ENCODE measurements at places on chromosomes 4 and X. TPM values are rescaled to one million over a fixed set of nuclear protein-coding genes. Genes with fewer than 3 reads are reported as not detected.

The KLHL2 gene
- polyA plus RNA-seq, result 17.7 TPM

The FGF2 gene
- 6.0 TPM for polyA plus RNA-seq

The NEIL3 gene
- polyA plus RNA-seq, result 4.0 TPM

The ADH6 gene
- 14.1 TPM for polyA plus RNA-seq

The SPACA5 gene
- not detected for polyA plus RNA-seq

The TLL1 gene
- polyA plus RNA-seq, result 4.4 TPM

The AMBN gene
- polyA plus RNA-seq, result not detected

The SCML1 gene
- polyA plus RNA-seq, result 20.5 TPM

The NEUROG2 gene
- not detected for polyA plus RNA-seq

The EOLA2 gene
- polyA plus RNA-seq, result 28.3 TPM

The SYTL4 gene
- 10.5 TPM for polyA plus RNA-seq

The ALB gene
- 7.1 TPM for polyA plus RNA-seq

The IQCM gene
- polyA plus RNA-seq, result not detected

The SLC49A3 gene
- polyA plus RNA-seq, result 12.5 TPM

The IDUA gene
- 16.9 TPM for polyA plus RNA-seq

DNA sequence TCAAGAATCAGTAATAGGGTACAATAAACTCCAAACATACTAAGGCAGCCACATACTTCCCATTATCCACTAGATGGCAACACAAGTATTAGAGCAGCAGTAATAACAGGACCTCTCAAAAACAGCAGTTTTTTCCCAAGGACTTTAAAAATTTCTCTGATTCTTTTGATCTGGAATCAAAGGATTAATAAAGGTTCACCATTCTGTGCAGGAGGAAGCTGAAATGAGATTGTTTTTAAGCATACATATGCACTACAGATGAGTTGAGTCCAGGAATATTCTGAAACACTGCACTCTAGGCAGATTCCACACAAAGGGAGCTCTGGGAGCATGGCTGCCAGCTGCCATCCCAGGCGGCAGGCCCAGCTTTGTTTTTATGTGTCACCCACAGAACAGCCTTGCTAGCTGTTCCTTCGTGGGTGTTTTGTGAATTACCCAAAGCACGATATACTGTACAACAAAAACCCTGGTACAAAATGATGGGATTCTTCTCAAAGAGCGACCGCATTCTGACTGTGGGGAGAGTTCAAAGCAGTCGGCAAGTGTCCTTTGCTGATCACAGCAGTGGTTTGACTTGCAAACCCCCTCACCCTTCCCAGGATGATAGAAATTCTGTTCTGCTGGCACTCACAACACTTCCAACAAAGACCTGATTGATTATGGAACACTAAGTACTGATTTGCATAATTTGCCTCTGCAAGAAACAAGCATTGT lies 61.0 kb downstream of the STX18 start:
- DNase-seq, result no peak

- DNase-seq, result no peak
These were observed 919.0 kb downstream of the RAPGEF2 start for GRCh38 chr4:160021870-160022269.

DNA sequence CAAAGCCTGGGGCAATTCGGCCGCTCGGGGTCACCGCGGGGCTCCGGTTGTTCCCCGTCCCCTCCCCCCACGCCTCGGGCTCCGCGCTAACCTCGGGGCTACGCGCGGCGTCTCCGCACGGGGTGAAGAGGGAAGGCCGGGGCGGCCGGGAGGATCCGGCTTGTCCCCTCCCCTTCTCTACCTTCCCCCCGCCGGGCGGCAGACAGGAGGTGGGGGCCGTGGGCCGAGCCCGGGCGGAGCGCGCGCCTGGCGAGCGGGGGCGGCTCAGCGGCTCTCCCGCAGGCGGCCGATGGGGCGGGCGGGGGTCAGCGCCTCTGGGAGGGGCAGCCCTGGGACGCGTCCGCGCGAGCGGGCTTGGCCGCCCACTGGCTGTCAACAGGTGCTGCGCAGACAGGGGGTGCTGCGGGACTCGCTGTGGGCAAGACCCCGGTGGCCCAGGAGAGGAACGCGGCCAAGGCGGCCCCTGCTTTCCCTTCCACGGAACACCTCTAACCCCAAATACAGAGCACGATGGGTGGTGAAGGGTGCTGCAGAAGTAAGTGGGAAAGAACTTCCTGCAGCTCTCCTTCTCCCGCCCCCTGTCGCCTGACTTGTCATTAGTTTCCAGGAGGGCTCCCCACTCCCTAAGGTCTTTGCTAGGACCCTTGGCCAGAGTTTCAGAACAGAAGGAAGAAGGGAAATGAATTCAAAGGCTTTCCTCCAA lies at the start of gene PDGFC:
Gene PDGFC (minus strand): TSS at position 124 of the 703 bp plus-strand sequence. CDS start 896 bp downstream, outside the sequence.
- peak; percentile 62 for DNase-seq

- DNase-seq, result peak; percentile 16
These were observed 26.1 kb downstream of the RBM46 start for GRCh38 chr4:154807042-154807630.

- DNase-seq, result no peak
These were observed 18.2 kb downstream of the MAGEA9 start for GRCh38 chrX:149799938-149800337.

- no peak for DNase-seq
These were observed at the start of gene MGAT4D for GRCh38 chr4:140497747-140498636. TSS of gene MGAT4D (minus strand) at chr4:140498293. CDS start at chr4:140498222, 71 bp downstream.

GRCh38 chrX:6132970-6133369 lies 95.7 kb downstream of the NLGN4X start:
- no peak for DNase-seq

- no peak for DNase-seq
These were observed 15.6 kb upstream of the CWH43 start for GRCh38 chr4:48970471-48970921.

DNA sequence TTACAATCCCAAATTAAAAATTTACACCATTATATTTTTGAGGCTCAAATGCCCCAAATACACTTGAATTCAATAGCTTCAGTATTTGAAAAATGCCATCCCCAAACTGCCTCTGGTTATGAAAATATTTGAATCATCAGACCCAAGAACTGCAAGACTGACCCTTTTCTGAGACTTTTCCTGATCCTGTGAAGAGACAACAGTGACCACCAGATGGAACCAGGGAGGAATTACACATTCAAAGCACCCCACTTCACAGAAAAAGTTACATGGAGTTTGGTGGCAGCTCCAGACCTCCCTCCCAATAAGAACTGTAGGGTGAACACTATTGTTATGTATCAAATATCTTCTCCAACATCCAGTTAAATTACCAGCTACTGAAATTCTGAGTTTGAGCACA lies 44.0 kb upstream of the SCD5 start:
- no peak for DNase-seq

DNA sequence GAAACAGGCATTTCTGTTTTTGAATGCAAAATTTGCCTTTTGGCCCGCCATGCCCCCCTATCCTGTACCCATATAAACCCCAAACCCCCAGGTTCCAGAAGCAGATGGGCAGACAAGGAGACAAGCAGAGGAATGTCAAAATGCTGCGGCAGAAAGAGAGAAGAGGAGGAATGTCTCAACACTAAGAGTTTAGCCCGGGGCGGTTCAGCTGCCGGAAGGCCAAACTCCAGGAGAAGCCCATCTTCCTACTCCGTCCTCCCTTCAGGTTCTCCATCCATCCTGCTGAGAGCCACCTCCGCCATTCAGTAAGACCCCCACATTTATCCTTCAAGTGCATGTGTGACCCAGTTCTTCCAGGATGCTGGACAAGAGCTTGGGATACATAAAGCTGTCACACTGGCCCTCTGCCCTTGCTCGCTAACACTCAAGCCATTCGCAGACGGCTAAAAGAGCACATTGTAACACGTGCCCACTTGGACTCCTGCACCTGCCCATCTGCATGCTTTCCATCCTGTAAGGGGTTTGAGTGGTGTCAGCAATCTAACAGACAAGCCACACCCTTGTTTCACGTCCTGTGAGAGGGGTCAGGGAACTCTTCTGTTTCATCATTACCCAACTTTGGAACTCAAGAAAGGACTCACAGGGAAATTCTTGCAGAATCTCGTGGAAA lies 31.3 kb downstream of the TLR10 start:
- DNase-seq, result no peak

DNA sequence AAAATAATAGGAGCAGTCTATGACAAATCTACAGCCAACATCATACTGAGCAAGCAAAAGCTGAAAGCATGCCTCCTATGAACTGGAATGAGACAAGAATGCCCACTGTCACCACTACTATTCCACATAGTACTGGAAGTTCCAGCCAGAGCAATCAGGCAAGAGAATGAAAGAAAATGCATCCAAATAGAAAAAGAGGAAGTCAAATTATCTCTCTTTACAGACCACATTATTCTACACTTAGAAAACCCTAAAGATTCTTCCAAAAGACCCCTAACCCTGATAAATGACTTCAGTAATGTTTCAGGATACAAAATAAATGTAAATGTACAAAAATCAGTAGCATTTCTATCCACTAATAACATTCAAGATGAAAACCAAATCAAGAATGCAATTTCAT lies 249.0 kb downstream of the STK32B start:
- DNase-seq, result no peak

- no peak for DNase-seq
These were observed 31.8 kb upstream of the SRD5A3 start for GRCh38 chr4:55314141-55314820.

- no peak for DNase-seq
These were observed 358.9 kb downstream of the FBXO8 start for GRCh38 chr4:173924561-173924960.

- DNase-seq, result no peak
These were observed 25.2 kb upstream of the NDP start for GRCh38 chrX:43998374-43998773.

DNA sequence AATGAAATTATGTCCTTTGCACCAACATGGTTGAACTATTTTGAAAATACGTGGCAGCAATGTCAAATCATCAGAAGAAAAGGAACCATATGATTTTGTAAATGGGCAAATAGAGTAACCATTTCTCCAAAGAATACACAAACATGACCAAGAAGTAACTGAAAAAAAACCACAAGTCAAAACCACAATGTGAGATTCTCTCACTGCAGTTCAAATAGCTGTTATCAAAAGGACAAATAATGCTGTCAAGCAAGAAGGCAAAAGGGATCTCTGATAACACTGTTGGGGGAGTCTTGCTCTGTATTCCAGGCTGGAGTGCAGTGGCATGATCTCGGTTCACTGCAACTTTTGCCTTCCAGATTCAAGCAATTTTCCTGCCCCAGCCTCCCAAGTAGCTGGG lies 280.8 kb upstream of the ZCCHC13 start:
- no peak for DNase-seq

DNA sequence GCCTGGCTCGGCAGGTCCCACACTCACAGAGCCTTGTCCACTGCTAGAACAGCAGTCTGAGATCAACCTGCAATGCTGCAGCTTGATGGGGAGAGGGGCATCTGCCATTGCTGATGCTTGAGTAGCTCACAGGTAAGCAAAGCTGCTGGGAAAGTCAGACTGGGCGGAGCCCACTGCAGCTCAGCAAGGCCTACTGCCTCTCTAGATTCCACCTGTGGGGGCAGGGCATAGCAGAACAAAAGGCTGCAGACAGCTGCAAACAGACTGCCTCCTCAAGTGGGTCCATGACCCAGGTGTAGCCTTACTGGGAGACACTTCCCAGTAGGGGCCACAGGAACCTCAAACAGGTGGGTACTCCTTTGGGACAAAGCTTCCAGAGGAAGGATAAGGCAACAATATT lies 110.6 kb upstream of the ADAMTS3 start:
- no peak for DNase-seq

DNA sequence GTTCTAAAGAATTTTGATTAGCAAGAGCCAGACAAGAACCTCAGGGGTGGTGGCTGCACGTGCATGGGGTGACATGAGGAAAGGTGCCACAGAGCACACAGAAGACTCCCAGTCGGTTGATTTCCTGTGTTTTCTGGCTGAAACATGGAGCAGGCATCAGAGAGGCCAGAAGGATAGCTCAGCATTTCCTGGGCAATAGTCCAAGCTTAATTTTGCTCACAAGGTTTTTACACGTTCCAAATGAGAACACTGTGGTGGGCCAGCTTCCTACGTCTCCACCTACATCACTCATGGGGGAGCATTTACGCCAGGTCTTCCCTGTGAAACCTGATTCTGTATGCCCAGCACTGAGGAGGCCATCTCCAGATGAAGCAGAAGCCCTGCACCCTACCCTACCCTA lies 212.5 kb upstream of the CLNK start:
- DNase-seq, result no peak

DNA sequence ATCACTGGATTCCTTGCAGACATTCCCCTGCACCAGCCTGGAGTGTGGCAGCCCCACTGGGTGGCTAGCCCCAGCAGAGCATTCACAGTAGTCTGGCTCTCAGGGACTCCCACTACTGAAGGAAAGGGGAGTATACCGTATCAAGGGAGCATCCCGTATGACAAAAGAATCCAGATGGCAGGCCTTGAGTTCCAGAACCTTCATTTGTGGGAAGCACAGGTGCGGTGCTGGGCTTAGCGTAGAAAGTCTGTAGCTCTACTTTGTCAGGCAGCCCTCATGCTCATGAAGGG lies 79.6 kb downstream of the CENPC start:
- no peak for DNase-seq

DNA sequence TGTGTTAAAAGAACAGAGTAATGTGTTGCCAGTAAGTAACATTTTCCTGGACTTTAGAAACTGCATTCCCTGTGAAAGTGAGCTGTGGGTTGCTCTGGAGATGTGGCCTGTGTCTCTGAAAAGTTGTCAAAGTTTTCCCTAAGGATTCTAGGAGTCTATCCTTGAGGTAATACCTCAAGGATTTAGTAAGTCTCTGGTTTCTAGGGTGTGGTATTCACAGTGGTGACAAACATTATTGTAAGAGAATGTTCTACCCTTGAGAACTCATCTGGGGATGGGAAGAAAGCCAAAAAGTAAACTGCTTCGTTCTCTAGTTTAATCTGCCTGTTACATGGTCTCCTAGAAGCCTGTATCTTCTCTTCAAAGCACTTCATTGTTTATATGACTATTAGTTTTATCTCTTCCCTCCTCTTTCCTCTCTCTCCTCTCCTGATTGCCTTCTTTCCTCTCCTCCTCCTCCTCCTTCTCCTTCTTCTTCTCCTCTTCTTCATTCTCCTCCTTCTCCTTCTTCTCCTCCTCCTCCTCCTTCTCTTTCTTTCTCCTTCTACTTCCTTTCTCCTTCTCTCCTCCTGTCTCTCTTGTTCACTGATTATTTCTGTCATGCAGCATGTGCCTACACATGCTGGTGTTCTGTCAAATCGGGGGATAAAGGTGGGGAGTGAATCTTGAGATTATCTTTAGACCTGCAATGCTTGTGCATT lies 321.3 kb downstream of the PTTG2 start:
- DNase-seq, result peak; percentile 24

DNA sequence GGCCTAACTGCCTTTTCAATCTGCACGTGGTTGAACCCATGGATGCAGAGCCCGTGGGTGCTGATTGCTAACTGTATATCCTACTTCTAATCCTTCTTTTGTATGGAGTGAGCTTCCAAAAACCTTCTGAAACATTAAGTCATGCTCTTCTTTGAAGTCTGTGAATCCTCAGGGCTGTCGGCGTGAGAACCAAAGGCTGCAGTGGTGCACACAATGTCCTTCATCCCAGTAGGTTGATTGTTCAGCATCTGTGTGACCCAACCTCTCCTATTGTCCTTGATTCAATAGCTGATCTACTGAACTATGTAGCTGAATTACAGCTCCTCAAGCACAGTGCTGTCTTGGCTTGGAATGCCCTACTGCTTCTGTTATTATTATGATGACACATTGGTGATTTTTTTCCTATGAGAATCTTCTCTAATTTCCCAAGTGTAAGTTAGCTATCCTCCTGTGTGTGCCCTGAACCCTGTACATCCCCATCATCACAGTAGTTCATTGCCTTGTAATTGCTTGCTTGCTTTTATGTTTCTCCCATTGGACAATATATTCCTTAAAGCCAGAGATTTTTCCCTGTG lies 294.6 kb downstream of the TRIML1 start:
- DNase-seq, result no peak

GRCh38 chr4:149885896-149886295 lies 70.3 kb upstream of the IQCM start:
- DNase-seq, result no peak

Measured in right lung (tissue), 10 donors.